D341Med (cell line): ENCODE measurements at places on chromosomes 2 and 18.

- no peak for DNase-seq
These were observed 459.3 kb upstream of the TRIB2 start for GRCh38 chr2:12257476-12257875.

- DNase-seq: no peak
These were observed 120.0 kb downstream of the SNTG2 start for GRCh38 chr2:1070601-1071000.

GRCh38 chr18:72107647-72108383 is 436.3 kb downstream of the CBLN2 start:
- DNase-seq: no peak

GRCh38 chr2:219701847-219702634 is 74.6 kb downstream of the SLC4A3 start:
- DNase-seq: no peak

DNA sequence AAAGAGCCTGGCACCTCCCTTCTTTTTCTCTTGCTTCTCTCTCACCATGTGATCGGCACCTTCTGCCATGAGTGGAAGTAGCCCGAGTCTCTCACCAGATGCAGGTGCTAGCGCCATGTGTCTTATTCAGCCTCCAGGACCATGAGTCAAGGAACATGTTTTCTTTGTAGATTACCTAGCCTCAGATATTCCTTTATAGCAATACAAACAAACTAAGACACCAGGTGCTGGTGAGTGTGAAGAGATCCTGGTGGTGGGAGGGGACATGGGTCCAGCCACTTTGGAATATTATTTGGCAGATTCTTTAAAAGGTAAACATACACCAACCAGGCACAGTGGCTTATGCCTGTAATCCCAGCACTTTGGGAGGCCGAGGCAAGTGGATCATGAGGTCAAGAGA is 5.9 kb upstream of the USP40 start:
- no peak for DNase-seq

DNA sequence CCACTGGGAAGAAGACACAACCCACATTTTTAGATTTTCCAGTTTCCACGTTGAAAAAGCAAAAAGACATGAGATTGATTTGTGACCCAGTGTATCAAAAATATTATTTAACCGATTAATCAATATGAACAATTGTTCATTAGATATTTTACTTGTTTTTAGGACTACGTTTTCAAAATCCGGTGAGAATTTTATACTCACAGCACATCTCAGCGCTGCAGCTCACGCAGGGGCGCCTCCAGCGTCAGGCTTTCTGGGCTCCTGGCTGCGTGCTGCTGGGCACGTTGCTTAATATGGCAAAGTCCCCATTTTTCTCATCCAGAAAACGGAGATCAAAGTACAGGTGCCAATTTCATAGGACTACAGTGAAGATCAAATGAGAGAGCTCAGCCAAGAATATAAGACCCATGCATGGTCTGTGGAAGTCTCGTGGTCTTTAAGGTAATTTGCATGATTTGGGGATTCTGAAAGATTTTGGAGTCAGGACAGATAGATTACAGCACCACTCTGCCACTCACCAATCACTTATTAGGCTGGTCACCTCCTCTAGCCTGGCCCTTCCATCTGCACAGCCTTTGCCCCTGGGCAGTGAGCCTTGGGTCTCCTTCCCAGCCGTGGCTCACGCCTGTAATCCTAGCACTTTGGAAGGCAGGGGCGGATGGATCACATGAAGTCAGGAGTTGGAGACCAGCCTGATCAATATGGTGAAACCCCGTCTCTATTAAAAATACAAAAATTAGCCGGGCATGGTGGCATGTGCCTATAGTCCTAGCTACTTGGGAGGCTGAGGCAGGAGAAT is 36.2 kb downstream of the PTPN18 start:
- DNase-seq: peak; percentile 47

DNA sequence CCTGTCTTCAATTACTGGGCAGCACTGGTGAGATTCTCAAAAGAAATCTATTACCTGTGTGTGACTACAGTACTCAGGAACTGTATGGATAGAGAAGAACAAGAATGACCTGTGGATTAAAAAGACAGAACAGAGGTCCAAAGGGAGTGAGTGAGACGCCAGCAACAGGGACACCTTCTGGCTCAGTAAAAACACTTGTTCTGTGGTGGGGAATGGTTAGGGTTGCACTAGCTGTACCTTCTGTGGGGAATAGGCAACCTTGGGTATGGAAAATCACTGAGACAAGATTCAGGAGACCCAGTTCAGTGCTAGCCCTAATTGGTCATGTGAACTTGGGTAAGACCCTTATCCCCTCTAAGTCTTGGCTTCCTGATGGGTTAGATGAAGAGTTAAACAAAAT is 986.0 kb downstream of the TSN start:
- DNase-seq: no peak

DNA sequence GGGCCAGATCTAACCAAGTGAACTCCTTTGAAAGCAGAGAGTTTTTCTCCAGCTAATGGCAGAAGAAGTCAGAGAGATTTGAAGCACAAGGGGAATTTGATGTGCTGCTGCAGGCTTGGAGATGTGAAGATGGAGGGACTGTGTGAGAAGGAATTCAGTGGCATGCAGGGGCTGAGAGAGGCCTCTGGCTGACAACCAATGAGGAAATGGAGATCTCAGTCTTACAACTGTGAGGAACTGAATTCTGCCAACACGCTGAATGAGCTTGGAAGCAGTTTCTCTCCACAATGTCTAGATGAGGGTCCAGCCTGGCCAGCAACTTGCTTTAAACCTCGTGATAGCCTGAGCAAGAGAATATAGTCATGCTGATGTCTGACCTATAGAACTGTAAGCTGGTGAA is 224.1 kb upstream of the DPP10 start:
- no peak for DNase-seq
